ENCODE measurements at places on chromosomes 12 and 14.
A peak's percentile ranks its signal among the peaks of the same experiment; 100 is the strongest.

- no peak for DNase-seq
Observed at GRCh38 chr12:104182144-104182543, 33.4 kb upstream of the TXNRD1 start.

DNA sequence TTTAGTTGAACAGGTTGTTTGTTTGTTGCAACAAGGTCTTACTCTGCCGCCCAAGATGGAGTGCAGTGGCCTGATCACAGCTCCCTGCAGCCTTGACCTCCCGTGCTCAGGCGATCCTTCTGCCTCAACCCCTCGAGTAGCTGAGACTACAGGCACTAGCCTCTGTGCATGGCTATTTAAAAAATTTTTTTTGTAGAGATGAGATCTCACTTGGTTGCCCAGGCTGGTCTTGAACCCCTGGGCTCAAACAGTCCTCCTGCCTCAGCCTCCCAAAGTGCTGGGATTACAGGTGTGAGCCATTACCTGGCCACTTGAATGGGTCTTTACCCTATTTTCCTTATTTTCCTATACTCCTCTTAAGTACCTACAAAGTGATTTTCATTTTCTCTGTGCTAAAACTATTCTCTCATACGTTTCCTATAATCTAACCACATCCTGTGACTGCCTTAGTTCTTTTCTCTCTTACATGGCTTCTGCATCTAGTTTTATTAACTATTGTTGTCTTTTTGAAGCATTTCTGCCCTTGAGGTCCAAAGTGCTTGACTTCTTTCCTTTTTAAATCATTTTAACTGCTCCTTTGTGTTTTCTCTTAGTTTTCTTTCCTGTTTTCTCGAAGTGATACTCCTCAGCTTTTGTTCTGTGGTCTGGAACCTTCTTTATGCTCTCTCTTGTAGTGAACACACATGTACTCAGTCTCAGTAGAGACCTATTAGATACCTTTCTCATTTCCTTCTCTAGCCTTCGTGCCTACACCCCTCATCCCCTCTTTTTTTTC lies 14.1 kb downstream of the GPX2 start:
- no peak for DNase-seq

GRCh38 chr12:115032521-115032920 lies 348.5 kb upstream of the TBX3 start:
- no peak for DNase-seq

DNA sequence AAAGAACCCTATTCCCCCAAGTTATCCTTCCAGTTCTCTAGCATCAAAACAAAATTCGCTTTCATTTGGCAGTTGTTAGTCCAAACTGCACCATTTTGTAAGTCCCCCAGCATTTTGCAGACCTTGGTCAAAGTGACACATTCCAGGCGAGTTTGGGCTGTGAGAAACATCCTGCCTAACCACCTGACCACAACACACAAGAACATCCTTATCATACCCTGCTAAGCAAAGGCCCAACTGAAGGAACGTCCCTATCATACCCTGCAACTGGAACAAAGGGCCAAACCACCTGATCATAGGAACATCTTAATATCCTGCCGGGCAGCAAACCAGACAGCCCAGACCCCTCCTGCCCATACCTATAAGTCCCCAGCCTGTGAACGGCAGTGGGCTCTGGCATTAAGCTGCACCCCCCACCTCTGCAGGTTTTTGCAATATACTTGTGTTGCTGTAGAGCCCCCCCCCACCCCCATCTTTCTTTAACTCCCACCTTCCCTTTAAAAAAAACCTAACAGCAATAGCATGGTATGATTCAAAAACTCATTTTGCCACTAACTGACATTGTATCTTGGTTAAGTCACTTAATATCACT lies 2.7 kb downstream of the PCNX4 start:
- peak; percentile 56 for DNase-seq

GRCh38 chr12:93302331-93303229 lies 75.1 kb upstream of the NUDT4 start:
- DNase-seq = no peak

- no peak for DNase-seq
Observed at GRCh38 chr12:59499774-59500173, 96.1 kb upstream of the SLC16A7 start.

DNA sequence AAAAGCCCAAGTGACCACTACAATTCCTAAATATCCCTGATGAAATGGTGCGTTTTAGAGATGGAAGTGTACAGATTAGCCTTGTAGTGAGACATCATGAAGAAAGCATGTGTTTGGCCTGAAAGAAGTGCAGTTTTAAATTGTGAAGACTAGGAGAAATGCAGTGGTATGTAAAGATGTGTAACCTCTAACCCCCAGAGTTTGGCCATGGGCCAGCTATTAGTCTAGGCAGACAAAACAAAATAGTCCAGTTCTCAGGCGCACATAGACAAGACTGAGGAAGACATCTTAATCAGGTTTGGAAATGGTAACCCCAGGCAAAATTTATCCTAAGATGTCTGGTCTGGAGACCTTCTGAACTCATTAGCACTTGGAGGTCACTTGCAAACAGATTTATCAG lies 23.4 kb downstream of the WBP11 start:
- no peak for DNase-seq

- no peak for DNase-seq
Observed at GRCh38 chr14:71006200-71006563, 98.9 kb downstream of the PCNX1 start.

GRCh38 chr12:100833282-100833681 lies 38.7 kb downstream of the ANO4 start:
- DNase-seq = no peak

DNA sequence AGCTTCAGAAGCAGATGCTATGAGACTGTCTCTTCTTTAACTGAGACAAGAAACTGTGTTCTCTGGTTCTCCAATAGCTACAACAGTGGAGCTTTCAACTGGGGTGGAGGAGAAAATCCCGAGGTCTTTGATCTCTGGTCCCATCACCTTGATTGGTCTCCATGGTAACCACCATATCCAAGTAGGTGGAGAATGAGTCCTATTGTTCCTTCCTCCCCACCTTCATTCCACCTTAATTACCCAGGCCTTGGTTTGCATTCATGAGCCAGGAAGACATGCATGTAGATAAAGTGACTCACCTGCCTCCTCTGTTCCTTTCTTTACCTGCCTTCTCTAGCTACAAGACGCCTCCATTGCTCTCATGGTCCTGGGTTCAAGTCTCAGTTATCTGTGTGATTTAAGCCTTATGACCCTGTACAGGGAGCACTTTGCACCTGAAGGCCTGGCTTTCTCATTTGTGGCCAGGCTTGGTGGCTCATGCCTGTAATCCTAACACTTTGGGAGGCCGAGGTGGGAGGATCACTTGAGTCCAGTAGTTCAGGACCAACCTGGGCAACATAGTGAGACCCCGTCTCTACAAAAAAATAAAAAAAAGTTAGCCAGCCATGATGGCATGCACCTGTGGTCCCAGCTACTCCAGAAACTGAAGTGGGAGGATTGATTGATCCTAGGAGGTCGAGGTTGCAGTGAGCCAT lies 157.7 kb upstream of the TBX3 start:
- no peak for DNase-seq

DNA sequence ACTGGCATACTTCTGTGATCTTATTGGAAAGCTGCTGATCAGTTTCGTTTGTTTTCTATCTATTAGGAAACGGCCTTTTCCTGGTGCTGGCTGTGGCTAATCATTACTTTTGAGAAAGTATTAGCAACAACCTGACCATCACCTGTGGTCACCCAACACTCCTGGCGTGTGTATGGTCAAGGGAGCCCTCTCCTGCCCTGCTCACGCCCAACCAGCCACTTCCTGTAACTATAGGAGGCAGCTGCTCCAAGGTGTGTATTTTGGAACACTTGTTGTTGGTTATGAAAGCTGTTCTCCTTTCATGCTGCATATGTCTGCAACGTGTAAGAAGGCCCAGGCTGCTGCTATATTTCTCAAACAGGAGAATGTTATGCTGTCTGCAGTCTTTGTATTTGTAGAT lies 1582.8 kb downstream of the AACS start:
- no peak for DNase-seq

DNA sequence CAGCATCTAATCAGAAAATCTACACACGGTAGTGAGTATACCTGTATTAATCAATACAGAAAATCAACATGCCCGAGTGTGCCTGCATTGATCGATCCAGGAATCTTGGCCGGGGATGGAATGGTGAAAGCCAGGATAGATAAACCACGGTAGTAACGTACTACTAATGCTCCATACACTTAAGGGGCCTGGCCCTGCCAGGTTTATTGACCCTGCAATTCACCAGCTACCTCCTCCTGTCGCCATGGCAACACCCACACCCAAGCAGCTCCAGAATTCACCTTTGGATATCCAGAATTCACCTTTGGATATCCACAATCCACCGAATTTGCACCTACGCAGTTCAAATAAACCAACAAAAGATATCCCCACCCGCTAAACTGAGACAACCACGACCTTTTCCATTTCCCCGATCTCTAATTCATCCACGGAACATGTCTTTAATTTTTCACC lies 14.8 kb upstream of the CALM1 start:
- DNase-seq = peak; percentile 49

GRCh38 chr14:55265197-55265596 lies 6.0 kb upstream of the FBXO34 start:
- DNase-seq = peak; percentile 19

DNA sequence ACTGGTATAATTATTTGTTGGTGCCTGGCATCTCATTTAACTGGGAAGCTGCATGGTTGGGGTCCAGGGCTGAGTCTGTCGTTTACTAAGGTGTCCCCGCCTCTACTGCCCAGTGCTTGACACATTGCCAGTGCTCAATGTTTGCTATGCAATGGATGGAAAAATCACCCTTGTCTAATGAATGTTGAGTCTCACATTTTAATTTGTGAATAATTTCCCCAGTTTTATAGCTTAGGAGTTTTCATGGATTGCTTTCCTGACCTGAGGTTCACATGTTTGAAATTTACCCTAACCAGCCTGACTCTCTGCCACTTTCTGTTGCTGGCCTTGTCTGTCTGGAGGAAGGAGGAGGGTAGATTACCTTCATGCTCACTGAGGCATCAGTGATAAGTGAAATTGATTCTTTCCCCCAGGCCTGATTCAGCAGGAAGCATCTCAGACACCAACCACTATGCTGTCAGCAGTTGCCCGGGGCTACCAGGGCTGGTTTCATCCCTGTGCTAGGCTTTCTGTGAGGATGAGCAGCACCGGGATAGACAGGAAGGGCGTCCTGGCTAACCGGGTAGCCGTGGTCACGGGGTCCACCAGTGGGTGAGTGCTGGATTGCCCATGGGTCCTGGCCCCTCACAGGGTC lies 2.4 kb downstream of the DHRS2 start:
- DNase-seq = no peak

GRCh38 chr14:61176686-61177085 lies 104.5 kb downstream of the TMEM30B start:
- no peak for DNase-seq

DNA sequence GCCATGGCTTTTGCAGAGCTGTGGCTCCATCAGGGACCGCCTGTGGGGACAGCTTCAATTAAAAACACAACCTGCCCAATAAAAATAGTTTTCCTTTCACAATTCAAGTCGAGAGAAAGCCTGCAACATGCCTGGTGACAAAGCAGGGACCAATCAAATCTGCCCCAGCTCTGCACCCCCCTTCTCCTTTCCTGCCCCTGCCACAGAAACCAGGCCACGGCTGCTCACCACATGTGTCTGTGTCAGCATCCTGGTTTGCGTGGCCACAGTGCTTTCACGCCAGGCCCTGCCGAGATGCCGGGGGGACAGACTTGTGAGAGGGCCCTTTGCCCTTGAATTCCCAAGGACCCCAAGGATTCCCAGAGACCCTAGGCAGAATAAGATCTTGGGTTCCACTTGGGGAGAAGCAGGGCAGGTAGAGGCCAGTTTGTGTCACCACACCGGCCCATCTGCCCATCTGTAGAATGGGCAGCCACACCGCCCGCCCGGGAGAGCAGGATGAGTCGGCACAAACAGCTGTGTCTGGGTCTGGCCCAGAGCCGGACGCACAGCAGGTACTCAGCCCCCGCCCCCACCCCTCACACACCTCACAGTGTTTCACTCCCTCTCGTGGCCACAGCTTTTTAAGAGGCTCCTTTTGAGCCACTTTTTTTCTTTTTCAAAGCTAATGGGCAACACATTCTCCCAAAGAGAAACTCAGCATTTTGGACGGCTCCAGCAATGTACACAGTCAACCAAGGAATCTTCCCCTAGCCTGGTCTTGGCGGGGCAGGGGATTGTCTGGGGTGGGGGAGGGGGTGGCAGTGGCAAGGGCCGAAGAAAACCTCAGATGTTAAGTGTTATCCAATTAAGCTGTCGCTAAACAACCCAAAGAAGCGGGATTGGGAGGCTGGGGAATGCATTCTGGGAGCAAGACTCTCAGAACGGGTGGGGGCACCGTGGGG lies 41.5 kb downstream of the BCL11B start:
- peak; percentile 94 for DNase-seq
